ENCODE measurements at places on chromosomes 11 and 22.

GRCh38 chr22:47102648-47103047 lies 340.2 kb downstream of the TBC1D22A start:
- no peak for DNase-seq

GRCh38 chr11:17781626-17782025 lies 47.0 kb downstream of the KCNC1 start:
- DNase-seq = no peak

- DNase-seq = no peak
Measured at GRCh38 chr22:20615021-20615420, 107.6 kb downstream of the MED15 start.

- DNase-seq = no peak
Measured at GRCh38 chr11:90779098-90779497, 556.2 kb upstream of the CHORDC1 start.

- DNase-seq = no peak
Measured at GRCh38 chr11:32891657-32892354, 805 bp upstream of the QSER1 start.

- DNase-seq = no peak
Measured at GRCh38 chr22:44407171-44407986, 90.7 kb downstream of the RTL6 start.

DNA sequence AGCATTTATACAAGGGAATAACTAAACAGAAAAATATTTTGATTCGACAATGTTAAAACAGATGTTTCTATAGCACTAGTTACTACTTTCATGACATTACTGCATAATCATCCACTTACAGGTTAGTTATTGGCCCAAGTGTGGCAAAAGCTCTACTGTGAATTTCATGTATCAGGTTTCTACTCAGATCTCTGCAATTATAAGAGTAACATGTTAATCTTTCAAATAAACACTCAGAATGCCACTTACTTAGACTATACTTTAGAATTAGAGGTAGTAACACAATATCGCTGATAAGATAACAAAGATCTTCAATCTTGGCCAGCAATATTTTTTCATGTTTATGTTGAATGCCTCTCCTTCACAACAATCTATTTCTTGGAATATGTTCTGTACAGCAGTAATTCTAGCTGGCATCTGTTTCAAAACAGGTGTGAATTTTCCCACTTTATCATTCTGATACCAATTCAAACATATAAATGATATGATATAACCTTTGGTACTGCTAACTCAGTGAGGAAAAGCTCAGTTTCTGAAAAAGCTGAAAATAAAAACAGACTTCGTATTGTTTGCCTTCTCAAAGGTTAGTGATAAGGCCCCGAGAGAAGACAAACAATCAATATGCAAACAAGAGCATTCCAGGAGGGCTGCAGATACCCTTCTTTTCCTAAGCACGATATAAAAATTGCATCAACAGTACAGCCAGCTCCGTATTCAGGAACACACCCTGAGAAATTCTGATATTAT lies 11.0 kb upstream of the CCDC34 start:
- DNase-seq = no peak

DNA sequence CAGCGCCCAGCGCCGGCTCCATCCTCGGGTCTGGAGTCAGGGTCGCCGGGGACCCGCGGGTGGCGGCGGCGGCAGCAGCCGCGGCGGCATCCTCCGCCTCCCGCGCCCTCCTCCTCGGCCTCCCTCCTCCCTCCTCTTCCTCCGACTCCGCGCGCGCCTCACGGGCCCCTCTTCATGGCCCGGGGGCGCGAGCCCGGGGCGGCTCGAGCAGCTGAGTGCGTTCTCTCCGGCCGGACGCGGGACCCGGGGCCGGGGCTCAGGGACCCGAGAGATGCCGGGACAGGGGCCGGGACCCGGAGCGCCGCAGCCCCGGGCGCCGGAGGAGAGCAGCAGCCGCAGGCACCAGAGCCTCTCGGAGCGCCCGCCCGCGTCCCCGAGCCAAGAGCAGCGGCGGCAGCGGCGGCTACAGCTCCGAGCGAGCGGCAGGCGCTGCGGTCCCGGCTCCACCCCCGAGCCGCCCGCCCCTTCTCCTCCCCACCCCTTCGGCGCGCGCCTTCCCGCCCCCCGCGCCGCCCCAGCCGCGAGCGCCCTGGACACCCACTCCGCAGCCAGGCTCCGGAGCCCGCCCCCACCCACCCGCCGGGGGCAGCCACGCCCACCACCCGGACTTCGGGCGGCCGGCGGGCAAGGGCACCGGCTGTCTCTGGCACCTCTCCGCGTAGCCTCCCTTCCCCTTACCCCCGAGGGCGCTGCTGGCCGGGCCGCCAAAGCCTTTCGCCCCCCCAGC lies at the start of gene CHST1:
Gene CHST1 (minus strand): TSS at position 417 of the 727 bp plus-strand sequence. CDS start 14,699 bp downstream, outside the sequence.
- no peak for DNase-seq

- DNase-seq = no peak
Measured at GRCh38 chr11:102266099-102266498, 51.2 kb upstream of the BIRC3 start.

GRCh38 chr11:13292970-13293369 lies 15.4 kb downstream of the BMAL1 start:
- DNase-seq = no peak

DNA sequence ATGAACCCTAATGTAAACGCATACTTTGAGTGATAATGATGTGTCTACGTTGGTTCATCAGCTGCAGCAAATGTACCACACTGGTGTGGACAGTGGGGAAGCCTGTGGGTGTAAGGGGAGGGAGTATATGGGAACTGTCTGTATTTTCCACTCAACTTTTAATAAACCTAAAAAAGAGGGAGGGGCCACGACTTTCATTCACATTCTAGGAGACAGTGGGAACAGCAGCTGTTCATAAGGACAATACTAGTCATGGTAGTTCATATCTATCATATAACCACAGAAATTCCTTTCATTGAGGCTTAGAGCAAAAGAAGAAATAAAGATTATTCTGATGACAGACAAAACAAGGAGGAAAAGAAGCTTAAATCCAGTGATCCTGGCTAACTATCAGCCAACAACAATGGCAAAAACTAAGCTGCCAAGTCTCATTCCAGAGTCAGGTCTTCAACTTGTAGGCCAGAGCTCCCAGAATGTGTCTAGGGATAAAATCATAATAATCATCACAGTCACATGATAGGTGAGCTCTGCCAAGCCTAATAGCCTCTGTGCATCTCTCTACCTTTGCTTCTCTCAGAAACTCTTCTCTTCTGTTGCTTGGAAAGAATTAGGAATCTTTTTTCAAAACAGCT lies 59.4 kb upstream of the CHRM4 start:
- peak; percentile 16 for DNase-seq

DNA sequence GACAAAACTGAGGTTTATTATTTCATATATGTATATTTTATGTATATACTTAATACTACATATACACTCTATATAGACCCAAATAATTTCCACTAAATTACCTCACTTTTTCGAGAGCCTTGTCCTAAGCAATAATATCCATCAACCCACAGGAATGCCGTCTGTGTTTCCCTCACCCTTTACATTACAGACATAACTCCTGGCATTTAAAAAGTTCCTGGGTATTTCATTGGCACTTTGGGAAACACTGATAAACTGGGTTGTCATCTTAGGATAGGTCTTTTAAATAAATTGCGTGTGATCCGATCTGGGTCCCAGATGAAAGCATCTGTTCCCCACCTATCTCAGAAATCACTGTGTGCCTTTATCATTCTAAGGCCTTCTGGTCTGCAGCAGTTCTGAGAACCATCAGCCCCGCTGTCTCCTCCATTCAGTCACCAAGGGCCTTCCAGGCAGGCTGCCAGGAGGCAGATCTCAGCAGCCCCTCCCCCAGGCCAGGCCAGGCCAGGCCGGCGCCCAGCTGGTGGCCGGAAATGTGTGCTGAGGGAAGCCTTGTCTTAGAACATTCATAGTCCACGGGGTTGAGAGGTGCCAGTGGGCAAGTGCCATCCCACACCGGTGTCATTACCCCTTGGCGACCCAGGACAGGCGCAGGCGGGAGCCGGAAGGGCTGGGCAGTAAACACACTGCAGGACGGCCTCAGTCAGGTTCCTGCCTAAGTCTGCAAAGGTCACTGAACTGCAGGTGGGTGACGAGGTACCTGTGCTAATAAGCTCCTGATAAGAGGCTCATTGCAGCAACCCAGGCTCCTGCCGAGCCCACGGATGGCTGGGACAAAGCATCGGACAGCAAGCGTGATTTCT lies 3.3 kb downstream of the FGF19 start:
- peak; percentile 47 for DNase-seq

GRCh38 chr11:63595296-63595695 lies 18.9 kb downstream of the PLAAT3 start:
- DNase-seq = no peak

DNA sequence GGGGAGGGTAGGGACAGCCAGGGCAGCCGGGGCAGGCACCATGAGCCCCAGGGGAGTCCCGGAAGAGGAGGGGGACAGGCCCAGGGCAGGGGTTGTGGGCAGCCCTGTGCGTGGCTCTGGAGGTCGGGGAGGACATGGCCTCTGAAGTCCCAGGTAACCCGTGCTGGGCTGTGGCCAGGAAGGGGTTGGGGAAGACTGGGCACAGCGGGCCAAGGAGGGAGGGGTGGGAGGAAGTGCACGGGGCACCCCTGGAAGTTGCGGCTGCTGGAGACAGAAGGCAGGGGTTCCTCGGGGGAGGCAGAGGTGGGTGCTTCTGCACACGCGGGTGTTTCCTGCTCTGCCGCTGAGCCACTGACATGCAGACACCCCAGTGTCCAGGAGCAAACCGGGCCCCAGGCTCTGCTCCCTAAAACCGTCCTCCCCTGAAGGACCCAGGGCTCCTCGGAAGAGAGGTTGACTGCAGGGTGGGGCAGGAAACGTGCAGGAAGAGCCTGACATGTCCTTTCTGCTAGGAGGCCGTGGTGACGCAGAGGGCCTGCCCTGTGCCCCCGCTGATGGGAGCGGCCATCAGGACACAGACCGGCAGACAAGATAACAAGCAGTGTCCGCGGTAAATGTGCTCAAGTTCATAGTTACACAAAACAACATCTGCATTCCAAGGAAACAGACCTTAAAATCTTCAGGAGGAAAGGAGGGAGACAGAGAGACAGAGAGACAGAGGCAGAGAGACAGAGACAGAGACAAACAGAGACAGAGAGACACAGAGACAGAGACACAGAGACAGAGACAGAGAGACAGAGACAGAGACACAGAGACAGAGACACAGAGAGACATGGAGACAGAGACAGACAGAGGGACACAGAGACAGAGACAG lies 5.7 kb downstream of the TNNI2 start:
- DNase-seq = no peak

DNA sequence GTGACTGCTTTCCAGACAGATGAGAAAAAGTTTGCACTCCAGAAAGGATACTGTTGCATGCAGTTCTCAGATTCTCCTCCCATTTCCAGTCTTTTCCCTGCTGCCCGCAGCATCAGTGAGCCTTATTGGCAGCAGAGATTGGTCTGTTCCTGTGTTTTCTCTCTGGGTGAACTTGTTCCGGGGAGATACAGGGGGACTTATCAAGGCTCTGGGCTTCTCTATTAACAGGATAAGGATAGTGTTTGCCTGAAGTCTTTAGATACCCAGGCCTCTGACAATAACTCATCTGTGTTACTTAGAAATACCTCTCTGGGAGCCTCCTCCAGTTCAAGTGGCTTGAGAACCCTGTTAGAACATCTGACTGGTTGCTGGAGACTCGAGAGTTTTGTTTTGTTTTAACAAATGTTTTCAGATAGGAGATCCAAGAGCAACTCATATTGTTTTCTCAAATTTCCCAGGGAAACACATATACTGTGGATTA lies 154.7 kb downstream of the BLID start:
- DNase-seq = no peak

DNA sequence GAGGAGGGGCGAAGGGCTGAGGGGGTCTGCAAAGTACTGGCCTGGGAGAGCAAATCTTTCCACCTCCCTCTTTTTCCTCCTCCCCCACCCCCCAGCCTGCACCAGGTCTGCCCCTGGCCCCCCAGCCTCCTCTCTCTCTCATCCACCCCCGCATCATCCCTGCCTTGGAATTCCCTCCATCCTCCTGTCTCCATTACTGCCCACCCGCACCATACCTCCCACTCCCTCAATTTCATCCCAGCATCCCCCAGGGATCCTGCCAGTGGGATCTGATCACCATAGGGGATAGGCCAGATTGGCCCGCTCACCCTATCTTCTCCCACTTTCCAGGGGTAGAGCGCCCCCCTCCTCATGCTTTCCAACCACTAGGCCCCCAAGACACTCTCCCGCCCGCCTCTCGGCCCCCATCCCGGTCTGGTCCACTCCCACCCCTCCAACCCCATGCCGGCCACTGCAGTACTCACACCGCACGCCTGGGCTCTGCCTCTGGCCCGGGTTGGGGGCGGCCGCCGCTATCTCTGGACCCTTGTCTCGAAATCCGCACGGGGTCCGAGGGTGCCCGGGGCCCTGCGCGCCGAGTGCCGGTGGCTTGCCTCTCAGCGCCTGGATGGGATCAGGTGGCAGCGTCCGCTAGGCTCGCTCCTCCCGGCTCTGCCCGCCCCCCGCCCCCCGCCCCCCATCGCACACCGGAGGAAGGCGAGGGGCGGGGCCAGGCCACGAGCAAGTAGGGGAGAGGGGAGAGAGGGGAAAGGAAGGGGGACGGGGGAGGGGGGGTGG lies at the start of gene GAL3ST3:
Gene GAL3ST3 (minus strand): TSS at position 615 of the 777 bp plus-strand sequence. CDS start 3,746 bp downstream, outside the sequence.
- DNase-seq = no peak

- DNase-seq = no peak
Measured at GRCh38 chr11:86063536-86063935, 5.3 kb downstream of the PICALM start.

GRCh38 chr22:49718396-49718795 lies 109.3 kb downstream of the BRD1 start:
- no peak for DNase-seq

DNA sequence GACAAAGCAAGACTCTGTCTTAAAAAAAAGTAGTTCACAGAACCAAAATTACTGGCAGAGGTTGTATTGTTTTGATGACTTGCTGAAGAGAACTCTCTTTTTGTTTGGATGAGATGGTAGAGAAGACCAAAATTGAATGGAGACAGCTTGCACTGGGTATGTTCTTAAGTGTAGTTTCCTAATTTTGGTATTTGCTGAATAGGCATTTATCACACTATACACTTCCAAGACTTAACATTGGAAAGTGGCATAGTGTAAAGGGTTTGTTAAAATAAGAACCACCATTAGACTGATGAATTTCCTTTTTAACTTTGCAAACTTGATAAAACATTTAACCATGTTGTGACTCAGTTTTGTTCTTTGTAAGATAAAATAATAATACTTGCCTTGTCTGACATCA lies 5.3 kb upstream of the DCUN1D5 start:
- no peak for DNase-seq

DNA sequence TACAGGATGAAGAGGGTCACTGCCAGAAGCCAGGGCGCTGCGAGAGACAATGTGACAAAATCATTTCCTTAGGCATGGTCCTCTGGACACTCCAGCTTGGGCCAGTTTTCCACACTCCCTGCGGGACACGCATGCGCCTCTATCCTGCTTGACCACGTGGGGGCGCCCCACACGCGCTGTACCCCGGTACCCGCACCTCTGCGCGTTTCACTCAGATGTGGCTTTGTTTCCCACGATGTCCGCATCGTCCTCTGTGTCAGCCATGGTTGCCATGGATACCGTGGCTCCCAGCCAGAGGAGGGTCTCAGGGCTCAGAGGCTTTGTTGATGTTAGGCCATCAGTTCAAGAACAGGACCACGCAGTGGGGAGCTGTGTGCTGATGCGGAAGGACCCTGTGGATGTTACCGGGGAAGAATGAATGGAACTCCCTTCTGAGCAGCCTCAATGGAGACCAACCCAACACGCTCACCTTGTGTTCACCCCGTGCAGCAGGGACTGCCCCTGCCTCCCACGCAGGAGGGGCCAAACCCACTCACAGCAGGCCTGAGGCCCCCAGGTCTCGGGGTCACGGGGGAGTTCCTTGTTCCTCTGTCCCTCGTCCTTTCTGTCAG lies 101.1 kb upstream of the SLC22A12 start:
- no peak for DNase-seq

GRCh38 chr11:72160319-72160718 lies 24.8 kb downstream of the FOLR3 start:
- DNase-seq = no peak

GRCh38 chr11:91624021-91624420 lies 600.6 kb upstream of the FAT3 start:
- no peak for DNase-seq
